ENCODE measurements at places on chromosomes 13 and 19.
A peak's percentile ranks its signal among the peaks of the same experiment; 100 is the strongest.

- no peak overlapping the region for H3K4me3 ChIP-seq
- no peaks in the 10 kb centered on the region for H3K36me3 ChIP-seq
- no peaks in the 10 kb centered on the region for H3K4me1 ChIP-seq
- H3K27me3 ChIP-seq = no peaks in the 10 kb centered on the region
- no peak overlapping the region for H3K27ac ChIP-seq
Observed at GRCh38 chr19:51480590-51480989, 2.3 kb downstream of the CEACAM18 start.

DNA sequence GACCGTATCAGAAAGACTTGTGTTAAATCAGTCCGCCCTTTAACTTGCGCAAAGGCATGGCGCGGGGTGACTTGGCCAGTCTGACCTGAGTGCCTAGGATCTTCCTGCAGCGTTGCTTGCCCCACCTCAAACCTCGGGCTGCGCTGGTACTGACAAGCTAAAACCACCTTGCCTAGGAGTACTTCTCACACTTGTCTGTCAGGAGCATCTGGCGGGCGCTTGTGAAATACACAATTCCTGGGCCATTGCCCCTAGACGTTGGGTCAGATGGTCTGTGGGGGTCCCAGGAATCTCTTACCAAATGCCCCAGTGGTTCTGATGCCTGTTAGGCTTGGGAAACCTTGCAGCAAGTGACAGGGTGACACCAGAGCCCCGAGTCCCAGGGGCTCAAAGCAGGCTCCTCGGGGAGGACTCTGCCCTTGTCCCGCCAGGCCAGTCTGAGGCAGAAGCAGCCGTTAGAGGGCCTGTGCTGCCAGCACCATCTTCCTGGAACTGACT is 12.9 kb downstream of the CEBPG start:
- no peak for DNase-seq
- H3K4me1 ChIP-seq = peaks cover 2% of the 10 kb centered on the region
- no peaks in the 10 kb centered on the region for H3K27me3 ChIP-seq
- H3K27ac ChIP-seq = no peak overlapping the region
- no peak overlapping the region for H3K4me3 ChIP-seq

DNA sequence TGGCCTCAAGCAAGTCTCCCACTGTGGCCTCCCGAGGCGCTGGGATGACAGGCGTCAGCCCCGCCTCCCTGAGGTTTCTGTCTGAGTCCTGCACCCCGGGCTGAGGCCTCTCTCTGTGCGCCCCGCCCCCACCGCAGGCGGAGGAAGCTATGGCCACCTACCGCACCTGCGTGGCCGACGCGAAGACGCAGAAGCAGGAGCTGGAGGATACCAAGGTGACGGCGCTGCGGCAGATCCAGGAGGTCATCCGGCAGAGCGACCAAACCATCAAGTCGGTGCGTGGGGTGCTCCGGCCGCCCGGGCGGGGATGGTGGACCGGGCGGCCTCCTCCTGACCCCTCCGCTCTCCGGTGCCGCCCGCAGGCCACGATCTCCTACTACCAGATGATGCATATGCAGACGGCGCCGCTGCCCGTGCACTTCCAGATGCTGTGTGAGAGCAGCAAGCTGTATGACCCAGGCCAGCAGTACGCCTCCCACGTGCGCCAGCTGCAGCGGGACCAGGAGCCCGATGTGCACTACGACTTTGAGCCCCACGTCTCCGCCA is 12.7 kb downstream of the ARHGAP45 start:
- DNase-seq = no peak
- H3K36me3 ChIP-seq = no peaks in the 10 kb centered on the region
- no peak overlapping the region for H3K27ac ChIP-seq
- H3K27me3 ChIP-seq = no peaks in the 10 kb centered on the region

DNA sequence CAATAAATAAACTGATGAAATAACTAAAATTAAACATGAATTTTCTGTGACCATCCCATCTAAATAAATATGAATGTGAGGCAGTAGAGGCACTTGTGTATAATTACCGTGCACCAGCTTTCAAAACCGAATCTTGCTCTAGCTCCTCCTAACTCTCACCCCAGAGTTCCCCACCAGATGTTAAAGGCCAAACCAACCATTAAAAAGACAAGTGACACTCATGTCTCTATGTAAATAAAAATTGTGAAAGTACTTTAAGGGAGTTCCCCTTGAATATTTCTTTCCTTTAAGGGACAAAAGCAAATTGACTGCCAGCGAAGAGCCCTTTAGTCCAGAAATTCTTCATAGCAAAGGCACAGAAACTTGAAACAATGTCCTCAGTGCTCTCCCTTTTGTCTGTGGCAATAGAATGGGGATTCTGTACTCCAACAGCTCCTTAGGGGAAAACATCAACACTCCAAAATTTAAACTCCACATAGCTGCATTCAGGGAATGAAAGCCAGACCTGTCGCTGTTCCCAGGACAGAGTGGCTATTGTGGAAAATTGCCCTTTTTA is 101.7 kb upstream of the SOX21 start:
- H3K4me1 ChIP-seq = no peaks in the 10 kb centered on the region
- no peak overlapping the region for H3K4me3 ChIP-seq
- no peaks in the 10 kb centered on the region for H3K27me3 ChIP-seq
- no peak overlapping the region for H3K27ac ChIP-seq
- DNase-seq = no peak

DNA sequence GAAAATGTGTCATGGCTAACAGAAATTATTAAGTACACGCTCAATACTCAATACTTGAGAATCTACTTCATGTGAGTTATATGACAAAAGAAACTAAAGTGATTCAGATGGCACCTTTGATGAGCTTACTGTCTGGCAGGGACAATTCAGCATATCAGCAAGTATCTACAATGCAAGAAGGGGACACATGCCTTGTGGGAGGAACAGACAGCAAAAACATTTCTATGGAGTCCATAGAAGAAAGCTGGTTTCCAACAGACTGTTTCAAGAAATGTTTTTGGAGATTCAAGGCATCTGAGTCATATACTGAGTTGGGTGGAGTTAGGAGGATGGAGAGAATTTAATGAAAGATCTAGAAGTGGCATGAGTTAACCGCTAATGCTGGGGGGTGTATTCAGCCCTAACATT is 54.7 kb downstream of the MBNL2 start:
- no peaks in the 10 kb centered on the region for H3K27me3 ChIP-seq
- no peak overlapping the region for H3K27ac ChIP-seq
- H3K4me3 ChIP-seq = no peak overlapping the region
- H3K4me1 ChIP-seq = peaks cover 21% of the 10 kb centered on the region

GRCh38 chr13:33554919-33555791 is 262.8 kb upstream of the RFC3 start:
- no peaks in the 10 kb centered on the region for H3K27me3 ChIP-seq
- no peaks in the 10 kb centered on the region for H3K4me1 ChIP-seq
- no peaks in the 10 kb centered on the region for H3K36me3 ChIP-seq
- no peak overlapping the region for H3K27ac ChIP-seq
- DNase-seq = no peak

DNA sequence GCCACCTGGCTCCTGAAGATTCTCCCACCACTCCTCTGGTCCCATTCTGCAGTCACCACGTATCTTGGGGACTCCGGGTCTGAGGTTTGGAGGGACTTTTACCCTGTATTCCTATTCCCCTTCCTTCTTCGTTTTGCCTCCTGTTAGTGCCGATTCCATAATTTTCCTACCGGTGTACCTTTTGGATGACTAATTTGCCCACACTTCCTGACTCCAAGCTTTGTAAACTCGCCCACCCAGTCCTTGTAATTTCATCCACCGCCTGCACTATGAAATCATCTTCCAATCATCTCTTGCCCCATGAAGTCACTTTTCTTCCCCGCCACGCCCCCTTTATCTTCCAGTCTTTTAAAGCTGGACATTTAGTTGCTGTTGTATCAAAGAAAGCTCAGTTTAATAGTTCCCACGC is 572 bp downstream of the UCHL3 start:
- no peaks in the 10 kb centered on the region for H3K27me3 ChIP-seq
- H3K36me3 ChIP-seq = peaks cover 4% of the 10 kb centered on the region
- H3K4me1 ChIP-seq = peaks cover 1% of the 10 kb centered on the region
- peak overlapping the region; percentile 97 for H3K27ac ChIP-seq
- peak; percentile 90 for DNase-seq
